Progenitor cell of endocrine pancreas (in vitro differentiated cells): ENCODE measurements at places on chromosomes 11 and 22.

DNA sequence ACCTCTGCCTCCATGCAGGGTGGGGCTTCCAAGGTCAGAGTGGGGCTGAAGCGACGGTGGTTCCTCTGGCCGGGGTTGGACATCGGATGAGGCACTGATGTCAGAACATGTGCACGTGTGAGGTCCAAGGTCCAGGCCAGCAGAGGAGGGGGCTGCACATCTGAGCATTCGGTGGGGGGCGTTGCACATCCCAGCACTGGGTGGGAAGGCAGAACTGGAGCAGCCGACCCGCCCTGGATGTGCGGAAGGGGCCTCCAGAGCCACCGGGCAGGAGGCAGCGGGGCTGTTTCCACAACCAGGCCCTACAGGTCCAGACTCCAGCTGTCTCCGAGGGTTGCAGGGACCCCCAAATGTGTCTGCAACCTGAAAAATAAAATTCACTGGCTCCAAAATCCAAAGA, 271.0 kb downstream of the CTTN start:
- no peak for DNase-seq

- no peak for DNase-seq
Observed at GRCh38 chr11:71502871-71503435, 24.1 kb upstream of the KRTAP5-7 start.

- no peak for DNase-seq
Observed at GRCh38 chr11:69475866-69476471, 5.5 kb upstream of the LINC01488 start.

DNA sequence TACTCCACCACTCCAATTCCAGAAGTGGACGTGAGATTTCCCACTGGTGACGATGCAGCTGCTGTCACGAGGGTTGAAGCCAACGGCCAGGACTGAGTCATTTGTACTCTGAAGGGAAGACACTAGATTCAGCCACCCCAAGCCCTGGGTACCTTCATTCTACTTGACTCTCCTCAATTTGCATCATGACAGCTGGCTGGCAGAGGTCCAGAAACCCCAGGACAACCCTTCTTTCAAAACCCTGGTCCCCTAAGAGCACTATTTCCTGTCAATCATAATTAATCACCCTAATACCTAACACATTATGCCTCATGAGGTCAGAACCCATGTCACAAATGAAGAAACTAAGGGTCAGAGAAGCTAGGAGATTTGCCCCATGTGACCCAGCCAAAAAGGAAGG, 4.9 kb downstream of the EML3 start:
- no peak for DNase-seq

- no peak for DNase-seq
Observed at GRCh38 chr11:65047581-65048422, 6.8 kb downstream of the SAC3D1 start.

DNA sequence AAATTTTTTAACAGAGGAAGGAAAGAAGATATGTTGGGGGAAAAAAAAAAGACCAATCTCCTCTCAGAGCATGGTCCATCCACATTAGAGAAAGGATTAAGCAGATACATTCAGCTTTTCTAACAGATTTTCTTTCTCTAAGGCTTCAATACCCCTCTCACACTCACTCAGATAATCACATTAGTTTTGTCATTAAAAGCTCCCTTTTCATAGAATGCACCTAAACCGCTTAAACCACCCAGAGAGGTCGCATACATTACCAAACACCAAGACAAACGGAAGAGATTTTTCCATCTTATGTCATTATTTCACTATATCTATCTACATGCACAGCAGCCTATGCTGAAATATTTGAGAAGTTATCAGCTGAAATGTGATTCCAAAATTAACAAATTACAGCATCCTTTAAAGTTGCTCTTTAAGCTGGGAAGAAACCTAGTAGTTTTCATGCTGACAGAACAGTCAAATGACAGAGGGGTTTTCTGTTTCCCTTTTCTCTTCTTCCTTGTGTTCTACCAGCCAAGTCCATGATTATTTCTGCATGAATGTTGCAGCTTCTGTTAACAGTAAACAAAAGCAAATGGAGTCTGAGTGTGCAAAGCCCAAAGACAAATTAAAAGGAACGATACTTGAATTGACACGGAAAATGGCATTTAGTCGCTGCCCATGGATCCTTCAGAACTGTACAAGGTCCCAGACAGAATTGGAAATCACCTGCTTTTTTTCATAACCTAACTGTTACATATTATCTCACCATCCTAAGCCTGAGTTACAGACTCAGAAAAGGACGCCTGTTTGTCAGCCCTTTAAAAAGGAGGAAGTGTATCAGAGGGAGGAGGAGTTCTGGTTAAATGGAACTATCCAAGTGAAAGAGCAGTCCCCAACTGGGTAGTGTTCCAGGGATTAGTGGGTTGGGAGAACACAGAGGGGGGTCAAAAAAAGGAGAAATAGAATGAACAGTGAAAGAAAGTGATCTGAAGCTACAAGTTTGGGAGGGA, 54.6 kb downstream of the PRCP start:
- DNase-seq: no peak

DNA sequence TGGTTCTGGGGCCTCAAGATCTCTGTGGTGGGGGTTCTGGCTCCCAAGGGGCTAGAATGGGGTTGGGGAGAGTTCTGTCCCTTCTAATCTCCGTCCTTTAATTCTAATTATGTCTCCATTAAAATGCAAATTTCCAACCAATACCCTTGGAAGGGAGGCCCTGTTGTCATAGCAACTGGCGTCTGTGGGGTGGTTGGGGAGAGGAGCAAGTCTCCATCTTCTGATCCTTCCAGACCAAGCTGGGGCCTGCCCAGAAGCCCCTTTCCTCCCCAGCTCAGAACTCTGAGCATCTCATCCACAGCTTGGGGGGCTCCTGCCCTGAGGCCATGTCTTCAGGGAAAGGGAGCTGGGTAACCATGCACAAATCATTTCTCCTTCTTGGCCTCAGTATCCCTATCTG, 5.4 kb upstream of the RPS19BP1 start:
- DNase-seq: no peak

GRCh38 chr22:25827415-25827814, 85.4 kb downstream of the MYO18B start:
- no peak for DNase-seq

- no peak for DNase-seq
Observed at GRCh38 chr11:66317322-66317722, 478 bp upstream of the CD248 start.

- no peak for DNase-seq
Observed at GRCh38 chr11:2843551-2843950, 42.0 kb downstream of the CDKN1C start.

DNA sequence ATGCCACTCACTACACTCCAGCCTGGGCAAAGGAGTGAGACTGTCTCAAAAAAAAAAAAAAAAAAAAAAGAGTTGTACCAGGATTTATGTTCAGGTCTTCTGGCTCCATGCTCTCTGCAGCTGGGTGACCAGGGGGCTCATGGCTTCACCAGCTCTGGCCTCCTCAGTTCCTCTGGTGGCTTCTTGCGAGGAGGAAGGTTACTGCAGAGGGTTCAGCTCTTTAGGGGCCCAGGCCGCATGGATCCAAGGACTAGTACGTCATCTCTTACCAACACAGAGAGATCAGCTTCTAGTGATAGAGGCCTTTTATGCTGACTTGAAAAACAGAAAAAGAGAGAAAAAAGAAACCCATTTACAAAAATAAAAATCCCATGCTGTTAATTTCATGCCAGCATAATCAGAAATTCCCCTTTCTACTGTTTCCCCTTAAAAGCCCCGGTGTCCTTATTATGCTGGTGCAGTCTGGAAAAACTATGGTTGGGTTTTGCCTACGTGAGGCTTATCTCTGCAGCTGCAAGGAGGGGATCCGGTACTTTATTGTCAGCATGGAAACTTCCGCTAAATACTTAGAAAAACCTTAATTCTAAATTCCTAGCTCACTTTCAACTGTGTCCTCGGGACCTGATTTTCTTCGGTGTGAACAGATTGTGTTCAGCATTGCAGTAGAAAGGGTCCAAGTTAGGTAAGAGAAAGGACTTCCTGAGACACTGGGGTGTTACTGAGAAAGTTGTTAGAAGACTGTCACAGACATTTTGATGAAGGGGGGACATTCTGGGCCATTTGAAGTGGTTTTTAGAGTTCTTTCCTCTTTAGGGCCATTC, 13.7 kb downstream of the ZBTB16 start:
- DNase-seq: no peak

DNA sequence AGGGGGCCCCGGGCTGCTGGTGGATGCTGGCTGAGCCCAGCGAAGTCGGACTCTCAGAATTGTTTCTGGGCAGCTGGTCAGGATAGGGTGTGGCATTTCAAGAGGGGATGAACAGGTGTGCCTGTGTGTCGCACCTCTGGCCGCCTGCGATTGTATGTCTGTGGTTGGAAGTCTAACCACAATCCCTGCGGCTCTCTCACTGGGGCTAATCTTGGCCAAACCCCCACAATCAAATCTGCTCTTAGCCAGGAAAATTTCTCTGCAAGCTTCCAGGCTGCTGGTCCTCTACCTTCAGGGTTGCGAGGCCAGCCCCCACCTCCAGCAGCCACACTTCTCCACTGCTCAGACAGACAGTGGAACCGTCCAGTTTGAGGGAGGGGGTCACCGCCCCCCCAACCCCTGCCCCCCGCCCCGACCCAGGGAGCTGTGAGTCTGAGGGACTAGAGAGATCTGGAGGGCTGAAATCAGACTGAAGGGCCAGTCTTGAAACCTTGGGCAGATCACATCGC, 953 bp downstream of the ATG16L2 start:
- no peak for DNase-seq

DNA sequence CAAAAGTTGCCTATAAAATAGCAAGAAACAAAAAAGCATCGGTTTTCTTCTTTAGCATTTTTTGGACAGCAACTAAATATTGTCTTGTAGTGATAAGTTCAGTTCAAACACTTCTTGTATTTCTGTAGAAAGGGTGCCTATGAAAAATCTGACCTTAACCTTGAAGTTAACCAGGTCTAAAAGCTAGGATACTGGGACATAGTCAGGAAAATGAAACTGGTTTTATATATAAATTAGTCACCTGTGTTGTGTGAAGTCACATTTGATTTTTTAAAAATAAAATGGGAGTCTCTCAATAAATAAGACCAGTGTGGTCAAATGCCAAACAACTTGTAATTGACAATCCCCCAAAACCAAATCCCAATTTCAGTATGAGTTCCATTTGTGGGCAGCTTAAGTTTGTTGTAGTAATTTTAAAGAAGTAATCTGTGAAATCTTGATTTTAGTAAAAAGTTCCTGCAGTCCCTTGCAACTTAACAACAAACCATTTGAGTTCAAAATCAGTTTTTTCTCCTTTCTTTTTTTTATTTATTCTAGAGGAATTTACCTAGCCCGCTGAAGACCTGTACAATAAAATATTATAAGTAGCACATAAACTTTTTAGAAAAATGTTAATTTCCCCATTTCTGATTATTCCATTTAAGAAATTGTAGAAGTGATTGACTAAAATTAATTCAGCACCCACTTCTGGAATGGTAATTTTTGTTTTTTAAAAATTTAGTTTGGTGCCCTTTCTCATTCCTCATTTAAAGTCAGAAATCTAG, 84.5 kb upstream of the PPARA start:
- no peak for DNase-seq

GRCh38 chr11:96021901-96022650, 98.2 kb upstream of the MTMR2 start:
- DNase-seq: no peak

DNA sequence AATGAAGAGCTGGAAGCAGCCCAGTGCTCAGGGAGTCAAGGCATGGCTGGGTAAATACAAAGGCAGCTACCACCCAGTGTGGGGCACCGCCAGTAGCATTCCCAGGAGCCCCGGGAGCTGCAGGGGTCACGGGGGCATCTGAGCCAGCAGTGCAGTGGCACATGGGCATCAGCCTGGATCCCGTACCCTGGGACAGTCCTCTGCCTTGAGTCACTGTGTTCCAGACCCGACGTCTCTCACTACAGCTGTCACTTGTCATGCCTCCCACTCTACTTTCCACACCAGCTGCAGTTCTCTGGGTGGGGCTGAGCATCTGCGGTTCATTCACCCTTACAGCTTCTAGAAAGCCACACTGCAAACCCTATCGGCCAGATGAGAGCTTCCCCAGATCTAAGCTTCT, 29.6 kb downstream of the DHCR7 start:
- DNase-seq: no peak

- no peak for DNase-seq
Observed at GRCh38 chr11:69450064-69450856, 31.2 kb upstream of the LINC01488 start.

DNA sequence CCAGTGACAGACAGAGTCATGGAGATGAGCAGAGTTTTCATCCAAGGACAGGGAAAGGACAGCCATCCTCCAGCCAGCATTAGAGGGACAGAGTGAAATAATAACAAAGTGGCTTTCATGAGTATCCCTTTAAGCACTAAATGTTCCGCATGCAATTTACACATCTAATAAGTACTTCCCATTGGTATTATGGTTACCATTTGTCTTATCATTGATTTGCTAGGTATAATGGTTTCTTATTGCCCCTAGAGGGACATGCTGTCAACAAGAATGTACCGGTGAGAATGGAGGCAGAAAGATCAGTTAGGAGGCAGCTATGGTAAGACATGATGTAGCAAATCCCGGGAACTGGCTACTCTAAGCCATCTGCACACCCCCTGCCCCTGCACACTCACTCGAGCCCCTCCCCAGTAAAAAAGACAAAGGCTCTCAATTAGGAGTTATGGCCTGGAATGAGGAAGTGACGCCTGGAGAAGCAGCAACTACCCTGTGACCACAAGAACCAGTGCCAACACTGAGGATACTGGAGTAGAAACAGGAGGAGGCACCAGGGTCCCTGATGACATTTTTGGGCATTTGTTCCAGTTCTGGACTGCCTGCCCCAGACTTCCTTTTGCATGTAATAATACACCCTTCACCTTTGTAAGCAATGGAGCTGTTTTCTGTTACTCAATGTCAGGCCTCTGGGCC, 30.2 kb upstream of the HMGXB4 start:
- no peak for DNase-seq

- no peak for DNase-seq
Observed at GRCh38 chr22:39317084-39317774, 2.2 kb downstream of the RPL3 start.

- no peak for DNase-seq
Observed at GRCh38 chr11:79637219-79637618, 196.4 kb upstream of the TENM4 start.

DNA sequence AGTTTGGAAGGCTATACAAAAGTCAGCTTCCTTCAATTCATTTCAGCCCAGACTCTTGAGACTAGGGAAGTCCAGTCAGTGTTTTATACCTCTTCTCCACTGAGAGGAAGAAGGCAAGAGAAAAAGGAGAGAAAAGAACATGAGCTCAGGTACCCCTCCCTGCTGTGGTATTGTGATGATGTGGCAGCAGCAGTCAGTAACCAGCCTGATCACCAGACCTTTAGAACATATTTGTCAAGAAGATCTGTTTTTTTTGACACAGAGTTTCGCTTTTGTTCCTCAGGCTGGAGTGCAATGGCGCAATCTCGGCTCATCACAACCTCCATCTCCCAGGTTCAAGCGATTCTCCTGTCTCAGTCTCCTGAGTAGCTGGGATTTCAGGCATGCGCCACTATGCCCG, 21.2 kb upstream of the RPS13 start:
- no peak for DNase-seq

DNA sequence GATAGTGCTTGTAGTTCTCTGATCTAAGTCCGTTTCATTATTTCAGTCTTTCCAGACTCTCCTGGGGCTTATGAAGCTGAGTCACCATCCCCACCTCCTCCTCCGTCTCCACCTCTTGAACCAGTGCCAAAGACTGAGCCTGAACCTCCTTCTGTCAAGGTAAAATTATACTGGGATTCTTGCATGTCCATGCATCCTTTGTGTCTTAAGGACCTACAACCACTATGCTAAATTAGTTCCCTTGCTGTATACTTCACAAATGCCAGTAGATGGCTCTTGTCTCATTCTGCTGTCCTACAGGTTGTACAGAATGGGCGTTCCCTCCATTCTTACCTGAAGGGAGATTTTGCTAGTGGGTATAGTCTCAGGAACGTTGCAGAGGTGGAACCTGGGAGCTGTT, 42.2 kb downstream of the POLD3 start:
- DNase-seq: no peak

- DNase-seq: no peak
Observed at GRCh38 chr11:8227156-8228152, 36.2 kb downstream of the LMO1 start.
